ENCODE measurements at places on chromosomes 1 and 21.

- DNase-seq = no peak
Measured at GRCh38 chr1:28249013-28249865, 10.1 kb upstream of the SESN2 start.

GRCh38 chr1:21536218-21536617 lies 27.0 kb downstream of the ALPL start:
- no peak for DNase-seq

DNA sequence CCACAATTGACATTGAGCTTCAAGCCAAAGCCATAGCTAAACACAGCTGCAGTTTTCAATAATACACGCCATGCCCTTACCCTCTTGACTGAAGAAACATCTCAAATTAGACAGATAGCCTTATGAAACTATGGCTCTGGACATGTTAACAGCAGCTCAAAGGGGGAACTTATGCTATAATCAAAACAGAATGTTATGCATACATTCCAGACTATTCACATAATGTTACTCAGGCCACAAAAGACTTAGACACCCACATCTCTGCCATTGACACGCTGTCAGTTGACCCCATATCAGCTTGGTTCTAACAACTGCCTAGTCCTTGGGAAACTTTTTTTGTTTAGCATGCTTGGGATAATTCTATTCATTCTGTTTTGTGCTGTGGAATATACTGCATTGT lies 2.3 kb upstream of the NENF start:
- no peak for DNase-seq

DNA sequence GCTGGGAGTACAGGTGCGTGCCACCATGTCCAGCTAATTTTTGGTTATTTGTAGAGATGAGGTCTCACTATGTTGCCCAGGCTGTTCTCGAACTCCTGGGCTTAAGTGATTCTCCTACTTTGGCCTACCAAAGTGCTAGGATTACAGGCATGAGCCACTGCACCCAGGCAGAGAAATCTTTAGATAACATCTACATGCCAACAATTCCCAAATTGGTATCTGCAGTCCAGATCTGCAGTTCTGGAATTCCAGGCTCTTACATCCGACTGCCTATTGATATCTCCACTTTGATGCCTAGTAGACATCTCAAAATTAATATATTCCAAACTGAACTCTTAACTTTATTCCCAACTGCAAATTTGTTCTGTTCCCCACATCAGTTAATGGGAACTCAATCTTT lies 23.3 kb downstream of the INAVA start:
- no peak for DNase-seq

DNA sequence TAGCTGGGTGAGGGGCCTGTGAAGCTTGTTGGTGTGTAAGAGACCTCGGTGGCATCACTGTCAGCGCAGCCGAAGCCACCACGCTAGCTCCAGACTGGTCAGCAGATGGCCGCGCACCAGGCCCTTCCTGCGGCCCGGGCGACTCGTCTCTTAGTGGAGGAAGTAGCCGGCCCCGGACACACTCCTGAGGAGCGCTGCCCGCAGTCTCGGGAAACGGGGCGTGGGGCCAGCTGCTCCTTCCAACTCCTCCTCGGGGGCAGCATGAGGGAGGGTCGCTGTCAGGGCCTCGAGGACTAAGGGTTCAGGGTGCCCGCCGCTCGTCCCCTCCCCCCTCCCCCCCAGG lies 20.4 kb downstream of the H3-3A start:
- no peak for DNase-seq

GRCh38 chr1:79197421-79197820 lies 190.9 kb upstream of the ADGRL4 start:
- DNase-seq = no peak

- DNase-seq = no peak
Measured at GRCh38 chr1:181104042-181104789, 15.7 kb downstream of the IER5 start.

DNA sequence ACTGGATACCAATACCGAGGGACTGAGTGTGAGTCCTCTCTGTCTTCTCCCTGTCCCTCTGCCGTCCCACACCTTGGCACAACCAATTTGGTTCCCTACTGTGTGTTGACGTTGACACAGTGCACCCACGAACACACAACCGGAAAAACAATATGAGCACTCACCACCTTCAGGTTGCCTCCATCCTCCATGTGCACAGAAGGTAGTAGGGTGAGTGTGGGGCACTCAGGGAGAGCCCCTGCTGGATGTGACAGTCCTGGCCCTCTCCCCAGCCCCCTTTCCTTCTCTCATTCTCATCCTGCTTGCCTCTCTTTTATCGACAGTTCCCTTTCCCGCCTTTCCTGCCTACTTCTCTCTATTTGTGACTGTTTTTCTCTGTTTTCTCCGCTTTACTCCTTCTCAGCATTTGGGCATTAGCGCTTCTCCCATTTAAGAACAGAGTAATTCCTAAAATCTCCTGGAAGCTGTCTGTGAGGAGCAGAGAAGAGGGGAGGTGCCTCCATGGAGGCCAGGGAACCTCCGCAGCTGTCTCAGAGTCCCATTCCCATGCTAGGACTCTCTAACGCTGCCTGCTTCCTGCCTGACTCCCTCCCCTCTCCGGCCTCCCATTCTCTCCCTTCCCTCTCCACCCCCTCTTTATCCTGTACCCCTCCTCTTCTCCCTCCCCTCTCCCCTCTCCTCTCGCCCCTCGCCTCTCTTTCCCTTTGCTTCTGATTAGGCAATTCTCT lies 16.4 kb downstream of the CADM3 start:
- no peak for DNase-seq

- no peak for DNase-seq
Measured at GRCh38 chr1:147892731-147893214, 9.8 kb upstream of the GJA8 start.

GRCh38 chr1:25209516-25209915 lies 22.8 kb downstream of the SYF2 start:
- no peak for DNase-seq

DNA sequence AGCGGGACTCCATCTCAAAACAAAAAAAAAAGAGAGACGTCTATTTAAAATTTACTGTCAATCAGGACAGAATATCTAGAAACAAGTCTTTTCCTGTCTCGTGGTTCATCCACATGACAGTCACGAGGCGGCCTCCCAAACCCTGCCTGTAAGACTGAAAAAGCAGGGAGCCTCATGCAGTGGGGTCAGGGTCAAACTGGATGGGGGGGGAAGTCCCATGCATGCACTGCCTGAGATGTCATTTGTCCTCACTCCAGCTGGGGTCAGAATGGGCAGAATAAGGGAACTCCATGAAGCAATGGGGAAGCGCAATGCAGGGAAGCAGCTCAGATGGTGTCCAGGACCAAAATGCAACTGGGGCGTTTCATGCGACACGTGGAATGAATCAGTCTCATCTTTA lies 85.5 kb downstream of the PIK3CD start:
- DNase-seq = no peak

- no peak for DNase-seq
Measured at GRCh38 chr21:40635391-40635790, 211.6 kb downstream of the DSCAM start.

- DNase-seq = no peak
Measured at GRCh38 chr1:160858097-160858496, 4.6 kb downstream of the CD244 start.

DNA sequence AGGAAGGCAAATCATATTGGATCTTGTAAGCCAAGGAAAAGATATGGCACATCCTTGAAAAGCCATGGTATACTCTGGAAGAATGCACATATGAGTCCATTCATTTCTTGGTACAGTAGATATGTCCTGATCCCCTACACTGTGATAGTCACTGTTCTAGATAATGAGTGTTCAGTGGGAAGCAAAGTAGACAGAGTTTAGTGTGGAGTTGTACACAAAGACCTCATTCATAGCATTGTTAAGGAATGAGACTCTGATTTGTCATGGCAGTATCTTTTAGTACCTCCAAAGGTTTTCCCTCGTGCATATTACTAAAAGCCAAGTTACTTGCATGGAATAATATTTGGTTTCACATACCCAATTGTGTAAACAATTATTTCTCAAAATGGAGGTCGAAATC lies 204.7 kb downstream of the NFIA start:
- no peak for DNase-seq

GRCh38 chr1:62068416-62068843 lies 126.2 kb upstream of the L1TD1 start:
- no peak for DNase-seq

DNA sequence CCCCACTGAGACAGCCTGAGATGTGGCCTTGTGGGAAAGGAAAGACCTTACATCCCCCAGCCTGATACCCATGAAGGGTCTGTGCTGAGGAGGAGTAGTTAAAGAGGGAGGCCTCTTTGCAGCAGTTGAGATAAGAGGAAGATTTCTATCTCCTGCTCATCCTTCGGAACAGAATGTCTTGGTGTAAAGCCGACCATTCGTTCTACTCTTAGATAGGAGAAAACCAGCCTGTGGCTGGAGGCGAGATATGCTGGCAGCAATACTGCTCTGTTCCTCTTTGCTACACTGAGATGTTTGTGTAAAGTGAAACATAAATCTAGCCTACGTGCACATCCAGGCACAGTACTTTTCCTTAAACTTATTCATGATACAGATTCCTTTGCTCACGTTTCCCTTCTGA lies 1.5 kb upstream of the CCDC27 start:
- no peak for DNase-seq

All from activated effector memory CD4-positive, alpha-beta T cell treated with Interleukin-2 at 50 U/mL for 16 hours (primary cell).